ENCODE measurements at places on chromosomes 3 and 15.

- no peak for DNase-seq
Measured at GRCh38 chr3:159892171-159892795, 96.4 kb upstream of the IL12A start.

DNA sequence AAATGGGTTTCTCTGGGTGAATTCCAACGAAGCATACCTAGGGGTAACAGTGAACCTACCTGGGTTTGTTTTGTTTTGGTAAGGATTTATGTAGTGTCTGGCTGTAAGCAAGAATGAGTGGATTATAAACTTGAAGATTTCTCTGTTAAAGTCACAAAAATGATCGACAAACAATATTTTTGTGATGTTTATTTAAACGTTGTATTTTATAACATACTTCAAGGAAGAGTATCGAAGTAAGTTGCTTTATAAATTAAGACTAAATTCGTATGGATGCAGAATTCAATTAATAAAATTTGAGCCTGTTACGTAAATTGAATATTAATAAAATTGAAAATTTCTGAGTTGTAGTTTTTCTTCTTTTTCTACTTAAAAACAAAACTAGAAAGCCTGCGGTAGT is 982 bp upstream of the ZDHHC23 start:
- no peak for DNase-seq

DNA sequence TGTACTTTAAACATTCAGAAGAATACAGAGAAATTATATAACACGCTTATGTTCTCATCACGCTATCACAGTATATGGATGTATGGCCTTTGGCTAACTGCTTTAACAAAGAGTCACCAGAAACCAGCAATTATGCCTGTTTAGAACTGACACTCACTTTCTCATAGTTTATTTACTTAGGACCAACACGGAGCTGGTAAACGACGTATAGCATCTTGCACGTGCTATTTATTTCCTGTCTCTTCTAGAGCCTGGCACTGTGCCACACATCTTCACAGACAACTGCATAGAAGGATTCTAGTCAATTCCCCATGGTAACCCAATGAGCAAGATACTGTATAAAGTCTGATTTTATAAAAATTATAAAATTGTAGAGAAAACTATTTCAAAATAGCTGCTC is 43.6 kb downstream of the TBC1D2B start:
- peak; percentile 66 for DNase-seq

DNA sequence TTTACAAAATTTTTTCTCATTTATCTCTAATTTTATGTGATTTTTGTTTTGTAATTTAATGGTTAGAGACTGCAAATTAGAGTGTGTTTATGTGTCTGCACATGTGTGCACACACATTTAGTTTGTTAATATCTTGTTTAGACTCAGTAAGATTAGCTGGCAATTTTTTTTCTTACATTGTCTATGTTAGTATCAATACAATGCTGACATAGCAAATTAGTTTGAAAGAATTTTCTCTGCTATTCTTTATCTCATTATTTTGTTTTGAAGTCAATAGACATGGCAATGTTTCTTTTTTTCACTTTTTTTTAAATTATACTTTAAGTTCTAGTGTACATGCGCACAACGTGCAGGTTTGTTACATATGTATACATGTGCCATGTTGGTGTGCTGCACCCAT is 1155.0 kb downstream of the ZPLD1 start:
- DNase-seq = no peak

GRCh38 chr3:72237679-72238009 is 452.7 kb upstream of the PROK2 start:
- no peak for DNase-seq

DNA sequence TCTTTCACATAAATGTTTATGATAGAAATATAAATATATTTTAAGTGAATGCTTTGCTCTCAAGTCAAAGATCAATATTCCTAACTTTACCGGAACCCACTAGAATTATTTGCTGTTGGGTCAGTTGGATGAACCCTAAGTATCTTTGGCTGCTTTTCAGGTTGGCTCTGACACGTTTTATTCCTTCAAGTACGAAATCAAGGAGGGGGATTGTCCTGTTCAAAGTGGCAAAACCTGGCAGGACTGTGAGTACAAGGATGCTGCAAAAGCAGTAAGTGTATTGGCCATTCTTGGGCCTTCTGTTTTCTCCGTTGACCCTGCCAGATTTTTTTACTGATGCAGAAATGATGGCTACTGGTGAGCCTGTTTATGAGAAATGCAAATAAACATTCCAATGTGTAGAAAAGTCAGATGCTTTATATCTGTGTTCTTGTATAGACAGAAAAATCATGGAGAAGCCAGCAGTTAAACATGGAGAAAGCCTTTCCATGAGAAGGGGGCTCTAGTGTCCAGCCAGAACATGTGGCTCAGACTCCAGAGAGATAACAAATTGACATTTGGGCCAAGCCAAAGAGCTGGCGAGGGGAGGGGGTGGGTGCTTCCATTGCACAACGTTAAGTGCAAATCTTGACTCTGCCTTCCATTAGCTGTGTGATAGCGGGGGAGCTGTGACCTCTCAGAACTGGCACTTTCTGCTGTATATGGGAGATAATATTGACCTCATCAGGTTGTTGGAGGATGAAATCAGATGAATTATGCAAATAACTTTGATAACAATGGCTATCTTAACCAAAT is 3.0 kb downstream of the KNG1 start:
- DNase-seq = no peak

- no peak for DNase-seq
Measured at GRCh38 chr3:124298301-124298700, 306.4 kb upstream of the ROPN1 start.

GRCh38 chr3:160098926-160099626 is 110.4 kb downstream of the IL12A start:
- DNase-seq = no peak

DNA sequence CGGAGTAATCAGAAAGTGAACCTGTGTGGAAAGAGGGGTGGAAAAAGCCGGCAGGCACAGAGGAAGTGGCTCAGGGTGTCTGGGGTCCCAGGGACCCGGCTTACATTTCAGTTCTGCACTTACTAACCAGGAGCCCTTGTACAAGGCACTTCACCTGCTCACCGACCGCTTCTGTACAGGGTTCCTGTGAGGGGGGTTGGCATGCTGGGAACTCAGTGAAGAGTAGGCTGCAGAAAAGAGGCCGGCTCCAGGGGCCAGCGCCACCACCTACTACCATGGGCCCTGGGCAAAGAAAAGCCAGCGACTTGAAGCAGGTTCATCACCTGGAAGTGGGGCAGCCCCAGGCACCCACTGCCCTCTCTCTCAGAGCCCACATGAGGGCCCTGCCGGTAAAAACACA is 6.2 kb downstream of the STIMATE start:
- DNase-seq = no peak

GRCh38 chr3:45644063-45644790 is 45.0 kb upstream of the SACM1L start:
- DNase-seq = no peak

- no peak for DNase-seq
Measured at GRCh38 chr15:90550919-90551318, 21.2 kb downstream of the CRTC3 start.

DNA sequence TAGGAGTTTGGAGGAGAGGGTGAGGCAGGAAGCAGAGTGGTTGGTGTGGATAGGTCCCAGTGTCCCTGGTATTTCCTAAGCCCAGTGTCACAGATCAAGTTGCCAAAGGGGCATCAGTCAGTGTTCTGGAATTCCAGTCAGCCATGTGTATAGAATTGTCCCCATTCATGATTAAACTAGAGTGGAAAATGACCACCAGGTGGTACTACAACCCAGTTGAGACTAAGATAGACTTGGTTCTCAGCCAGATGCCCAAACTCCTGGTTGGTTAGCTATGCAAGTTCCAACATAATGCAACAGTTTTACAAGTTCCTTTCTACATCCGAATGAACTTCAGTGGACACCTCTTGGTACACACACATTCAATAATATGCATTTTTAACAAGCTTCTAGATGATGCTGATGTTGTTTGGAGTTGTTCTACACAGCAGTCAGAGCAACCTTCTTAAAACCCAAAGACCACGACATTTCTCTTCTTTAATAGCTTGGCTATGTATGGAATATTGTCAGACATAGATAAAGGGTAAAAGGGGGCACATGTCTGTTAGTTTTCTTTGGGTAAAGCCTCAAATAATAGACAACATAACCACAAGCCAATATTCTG is 8.4 kb upstream of the ATR start:
- DNase-seq = no peak

DNA sequence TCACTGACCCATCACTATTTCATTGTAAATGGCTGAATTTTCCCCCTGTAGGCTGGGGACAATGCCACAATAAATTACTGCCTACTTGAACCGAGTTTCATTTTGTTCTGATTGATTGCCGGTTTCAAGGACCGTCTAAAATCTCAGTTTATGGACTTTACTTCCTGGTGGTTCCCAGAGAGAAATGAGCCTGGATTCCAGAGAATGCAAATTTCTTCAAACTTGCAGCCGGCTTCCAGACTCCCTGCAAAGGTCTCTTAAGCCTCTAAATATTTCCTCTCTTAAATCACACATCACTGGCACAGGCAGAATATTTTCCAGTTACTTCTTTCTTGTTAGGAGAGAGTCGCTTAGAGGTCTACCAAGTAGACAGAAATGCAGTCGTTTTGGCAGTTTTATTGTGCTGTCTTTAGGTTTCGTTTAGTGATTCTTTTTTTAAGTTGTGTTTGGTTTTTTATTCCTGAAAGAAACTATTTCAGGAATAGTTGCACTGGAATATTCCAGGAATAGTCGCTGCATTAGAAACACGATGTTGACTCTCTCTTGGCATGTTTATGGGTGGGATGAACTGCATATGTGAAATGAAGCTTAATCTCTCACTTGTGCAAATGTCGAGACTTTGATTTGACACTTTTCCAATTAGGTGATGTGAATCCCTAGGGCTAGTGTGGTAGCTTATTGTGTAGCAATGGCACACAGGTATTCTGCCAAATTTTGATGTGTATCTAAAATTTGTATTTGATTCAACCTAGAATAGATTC is 284.1 kb upstream of the NR2E3 start:
- DNase-seq = no peak

DNA sequence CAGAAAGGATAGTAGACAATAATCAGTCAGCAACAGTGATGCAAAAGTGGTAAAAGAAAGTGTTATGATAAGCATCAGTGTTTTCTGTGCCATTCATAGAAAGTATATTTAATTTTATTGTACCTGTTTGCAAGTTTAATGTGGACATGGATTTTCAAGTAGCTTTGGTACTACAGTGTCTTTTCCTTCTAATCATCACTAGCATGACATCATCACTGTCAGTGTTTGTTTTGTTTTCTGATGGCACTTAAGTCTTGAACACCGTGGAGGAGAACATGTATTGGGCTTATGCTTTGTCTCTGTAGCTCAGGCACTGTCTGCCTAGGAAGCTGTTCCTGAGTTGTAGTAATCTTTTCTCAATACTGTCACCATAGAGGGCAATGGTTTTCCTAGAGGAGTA is 41.9 kb downstream of the SETD5 start:
- DNase-seq = no peak

- no peak for DNase-seq
Measured at GRCh38 chr3:14235912-14236295, 57.3 kb downstream of the LSM3 start.

GRCh38 chr15:70576696-70577095 is 186.7 kb downstream of the UACA start:
- no peak for DNase-seq

DNA sequence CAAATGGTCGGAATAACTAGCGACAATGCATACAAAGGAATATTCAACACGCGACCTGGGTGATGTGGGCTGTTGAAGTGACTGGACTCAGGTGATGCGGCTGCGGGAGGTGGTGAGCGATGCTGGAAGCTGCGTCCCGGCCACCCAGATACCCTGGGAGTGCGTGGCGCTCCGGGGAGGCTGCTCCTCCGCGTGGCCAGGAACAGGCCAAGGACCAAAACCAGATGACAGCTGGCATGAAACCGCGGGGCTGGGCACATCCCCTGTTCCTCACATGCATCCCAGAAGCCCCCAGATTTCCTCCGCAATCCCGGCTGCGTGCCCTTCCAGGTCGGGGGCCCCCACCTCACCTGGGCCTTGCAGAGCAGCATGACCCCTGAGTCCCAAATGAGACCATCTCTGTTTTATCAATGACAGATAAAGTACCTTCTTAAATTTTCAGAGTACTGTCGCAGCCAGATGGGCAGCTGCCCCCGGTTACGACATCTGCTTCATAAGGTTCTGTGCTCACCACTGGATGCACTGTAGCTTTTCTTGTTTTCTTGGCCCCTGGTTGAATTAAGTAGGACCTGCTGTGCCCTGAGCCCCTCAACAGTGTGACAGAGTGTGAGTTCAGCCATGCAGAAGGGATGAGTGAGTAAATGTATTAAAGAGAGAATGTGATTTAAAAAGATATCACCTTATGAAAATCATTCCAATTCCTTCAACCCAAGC is 278.2 kb downstream of the GABRG3 start:
- no peak for DNase-seq

GRCh38 chr3:49616491-49616941 is 57.6 kb upstream of the APEH start:
- DNase-seq = no peak

DNA sequence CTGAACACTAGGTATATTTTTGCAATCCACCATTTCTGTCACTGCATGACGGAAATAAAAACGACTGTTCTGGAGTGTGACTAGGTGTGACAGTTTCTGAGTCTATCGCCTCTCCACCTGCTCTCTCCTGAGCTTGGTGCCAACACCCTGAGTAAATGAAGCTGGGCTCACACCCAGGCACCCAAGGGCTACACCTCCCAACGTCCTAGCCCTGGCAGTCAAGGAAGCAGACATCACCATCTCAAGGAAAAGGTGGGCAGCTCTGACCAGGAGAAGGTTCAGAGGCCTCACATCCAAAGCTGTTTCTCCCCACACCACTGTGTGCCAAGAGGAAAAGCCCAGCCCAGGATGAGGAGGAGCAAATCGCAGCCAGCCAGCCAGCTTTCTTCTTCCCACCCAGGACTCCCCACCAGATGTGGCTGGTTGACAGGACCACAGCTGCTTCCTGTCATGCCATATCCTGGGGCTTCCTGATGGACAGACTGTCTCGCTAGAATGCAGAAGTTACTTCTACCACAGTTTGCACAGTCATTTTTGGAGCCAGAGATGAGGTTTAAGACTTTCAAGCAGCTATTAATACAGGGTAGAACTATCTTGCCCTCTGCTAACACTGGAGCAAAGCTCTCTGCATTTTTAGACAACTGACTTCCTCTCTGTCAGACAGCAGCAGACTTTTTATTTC is 3.3 kb downstream of the SCAMP2 start:
- DNase-seq = no peak
